Mesothelial cell of epicardium (in vitro differentiated cells): ENCODE measurements at places on chromosomes 2 and 18. TPM values are rescaled to one million over a fixed set of nuclear protein-coding genes. Genes with fewer than 3 reads are reported as not detected.
A peak's percentile ranks its signal among the peaks of the same experiment; 100 is the strongest.

GRCh38 chr18:59238385-59238784 lies 18.4 kb downstream of the GRP start:
- no peak for DNase-seq
- no peak overlapping the region for H3K4me3 ChIP-seq
- peaks cover 58% of the 10 kb centered on the region for H3K27me3 ChIP-seq
- H3K27ac ChIP-seq = no peak overlapping the region
- H3K4me1 ChIP-seq = no peaks in the 10 kb centered on the region
- no peaks in the 10 kb centered on the region for H3K36me3 ChIP-seq

- DNase-seq = no peak
- H3K27me3 ChIP-seq = no peaks in the 10 kb centered on the region
- no peak overlapping the region for H3K27ac ChIP-seq
- no peaks in the 10 kb centered on the region for H3K36me3 ChIP-seq
- no peak overlapping the region for H3K4me3 ChIP-seq
Measured at GRCh38 chr2:203648273-203648672, 58.2 kb upstream of the CD28 start.

Gene HMSD
- total RNA-seq = 2.7 to 7.2 TPM (median 3.5 TPM) in 3 replicates

GRCh38 chr2:241844831-241845578 lies 13.7 kb downstream of the PDCD1 start:
- H3K4me1 ChIP-seq = peaks cover 13% of the 10 kb centered on the region
- no peak overlapping the region for H3K27ac ChIP-seq
- H3K27me3 ChIP-seq = peaks cover 35% of the 10 kb centered on the region
- H3K4me3 ChIP-seq = peak overlapping the region; percentile 63

Gene SAP130
- total RNA-seq = 35.9 to 38.5 TPM (median 37.5 TPM) in 3 replicates

DNA sequence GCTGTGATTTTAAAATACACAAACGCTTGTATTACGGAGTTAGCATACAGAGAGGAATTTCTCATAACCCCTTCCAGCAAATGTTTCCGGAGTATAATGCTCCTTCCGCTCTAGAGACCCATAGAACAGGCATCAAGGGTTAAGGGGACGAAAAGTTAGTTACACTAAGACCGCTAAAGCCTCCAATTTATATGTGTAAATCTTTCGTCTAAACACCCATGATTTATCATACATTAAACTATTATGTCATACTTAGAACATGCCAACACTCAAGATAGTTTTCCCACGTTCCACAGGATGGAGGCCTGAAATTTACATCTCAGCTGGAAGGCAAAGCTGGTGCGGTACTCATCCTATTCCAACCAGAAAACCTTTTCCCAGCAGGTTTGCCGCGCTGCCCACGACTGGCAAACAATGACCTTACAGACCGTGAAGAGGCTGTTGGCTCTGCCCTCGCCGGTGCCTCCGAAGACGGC lies 650 bp downstream of the ORMDL1 start:
- H3K27ac ChIP-seq = peak overlapping the region; percentile 93
- peaks cover 33% of the 10 kb centered on the region for H3K4me1 ChIP-seq
- peak overlapping the region; percentile 91 for H3K4me3 ChIP-seq
- no peak for DNase-seq
- peaks cover 24% of the 10 kb centered on the region for H3K36me3 ChIP-seq
- no peaks in the 10 kb centered on the region for H3K27me3 ChIP-seq

Gene TTC31
- total RNA-seq = 26.1 to 27.3 TPM (median 26.1 TPM) in 3 replicates

DNA sequence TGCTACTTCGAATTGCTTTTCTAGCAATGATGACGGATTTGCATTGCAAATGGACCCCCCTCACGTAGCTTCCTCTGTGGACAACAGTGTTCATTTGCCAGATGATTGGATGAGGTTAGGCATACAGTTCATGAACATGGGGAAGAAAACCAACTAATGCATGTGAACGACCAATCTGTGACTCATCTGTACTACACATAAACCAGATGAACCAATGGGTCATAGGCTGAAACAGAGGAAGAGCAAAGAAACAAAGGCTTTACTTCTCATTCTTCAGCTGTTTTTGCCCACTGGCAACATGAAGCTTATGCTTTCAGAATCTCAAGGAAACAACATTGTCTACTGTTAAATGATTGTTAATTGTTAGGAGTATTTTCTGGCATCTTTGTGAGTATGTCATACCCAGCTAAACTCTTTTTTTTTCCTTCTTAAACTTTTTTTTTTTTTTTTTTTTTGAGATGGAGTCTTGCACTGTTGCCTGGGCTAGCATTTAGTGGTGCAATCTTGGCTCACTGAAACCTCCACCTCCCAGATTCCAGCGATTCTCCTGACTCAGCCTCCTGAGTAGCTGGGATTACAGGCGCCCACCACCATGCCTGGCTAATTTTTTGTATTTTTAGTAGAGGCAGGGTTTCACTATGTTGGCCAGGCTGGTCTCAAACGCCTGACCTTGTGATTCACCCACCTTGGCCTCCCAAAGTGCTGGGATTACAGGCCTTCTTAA lies 35.5 kb downstream of the EFEMP1 start:
- DNase-seq = no peak
- no peaks in the 10 kb centered on the region for H3K36me3 ChIP-seq
- H3K4me3 ChIP-seq = no peak overlapping the region
- no peak overlapping the region for H3K27ac ChIP-seq
- H3K4me1 ChIP-seq = peaks cover 37% of the 10 kb centered on the region

GRCh38 chr2:26619096-26619495 lies 22.1 kb downstream of the CIB4 start:
- no peak for DNase-seq
- H3K4me1 ChIP-seq = peaks cover 23% of the 10 kb centered on the region
- peaks cover 5% of the 10 kb centered on the region for H3K36me3 ChIP-seq

Gene VPS54
- 35.4 to 35.6 TPM (median 35.4 TPM) in 3 replicates for total RNA-seq

DNA sequence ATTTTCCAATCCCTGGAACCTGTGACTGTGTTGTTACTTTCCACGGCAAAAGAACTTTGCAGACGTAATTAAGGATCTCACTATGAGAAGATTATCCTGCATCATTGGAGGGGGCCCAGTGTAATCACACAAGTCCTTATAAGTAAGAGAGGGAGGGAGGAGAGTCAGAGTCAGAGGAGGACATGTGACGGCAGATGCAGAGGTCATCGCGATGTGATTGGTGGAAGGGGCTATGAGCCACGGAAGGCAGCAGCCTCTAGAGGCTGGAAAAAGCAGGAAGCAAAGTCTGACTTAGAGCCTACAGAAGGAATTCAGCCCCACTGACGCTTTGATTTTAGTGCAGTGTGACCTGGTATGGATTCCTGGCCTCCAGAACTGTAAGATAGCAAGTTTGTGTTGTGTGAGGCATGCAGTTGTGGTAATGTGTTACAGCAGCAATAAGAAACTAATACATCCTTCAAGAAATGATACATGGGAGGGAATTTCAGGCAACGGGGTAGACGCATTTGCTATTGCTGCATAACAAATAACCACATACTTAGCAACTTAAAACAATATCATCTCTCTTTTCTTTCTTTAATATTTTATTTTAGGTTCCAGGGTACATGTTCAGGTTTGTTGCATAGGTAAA lies 112.7 kb upstream of the SERPINE2 start:
- no peaks in the 10 kb centered on the region for H3K27me3 ChIP-seq
- H3K4me1 ChIP-seq = peaks cover 13% of the 10 kb centered on the region
- H3K36me3 ChIP-seq = no peaks in the 10 kb centered on the region
- no peak overlapping the region for H3K27ac ChIP-seq
- no peak for DNase-seq

Gene SKOR2
- total RNA-seq = not detected in 3 replicates

DNA sequence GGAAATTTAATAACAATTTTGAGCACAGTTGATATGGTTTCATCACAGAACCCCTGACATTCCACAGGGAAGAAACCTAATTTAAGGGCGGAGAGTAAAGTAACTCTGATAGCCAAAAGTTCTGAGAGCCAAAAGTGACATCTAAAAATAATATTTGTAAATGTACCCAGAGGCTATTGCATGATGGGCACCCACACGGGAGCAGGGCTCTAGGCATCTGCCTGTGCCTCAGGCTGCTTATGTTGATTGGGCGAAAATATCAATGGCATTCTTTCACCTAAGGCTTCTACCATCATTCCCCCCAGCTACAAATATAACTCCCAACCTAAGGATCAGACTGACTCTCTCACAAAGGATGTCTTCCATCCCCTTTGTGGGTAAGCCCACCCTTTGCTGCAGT lies 54.1 kb upstream of the PTPRM start:
- no peak overlapping the region for H3K27ac ChIP-seq
- H3K36me3 ChIP-seq = no peaks in the 10 kb centered on the region
- H3K4me3 ChIP-seq = no peak overlapping the region
- no peaks in the 10 kb centered on the region for H3K27me3 ChIP-seq

Gene NEU2
- total RNA-seq = not detected in 3 replicates

Gene MZT2B
- total RNA-seq = 217 to 234 TPM (median 231 TPM) in 3 replicates

GRCh38 chr2:4938206-4938605 lies 754.0 kb upstream of the SOX11 start:
- no peaks in the 10 kb centered on the region for H3K27me3 ChIP-seq
- no peak for DNase-seq
- H3K27ac ChIP-seq = peak overlapping the region; percentile 91
